ENCODE measurements at places on chromosomes 11 and 22.

DNA sequence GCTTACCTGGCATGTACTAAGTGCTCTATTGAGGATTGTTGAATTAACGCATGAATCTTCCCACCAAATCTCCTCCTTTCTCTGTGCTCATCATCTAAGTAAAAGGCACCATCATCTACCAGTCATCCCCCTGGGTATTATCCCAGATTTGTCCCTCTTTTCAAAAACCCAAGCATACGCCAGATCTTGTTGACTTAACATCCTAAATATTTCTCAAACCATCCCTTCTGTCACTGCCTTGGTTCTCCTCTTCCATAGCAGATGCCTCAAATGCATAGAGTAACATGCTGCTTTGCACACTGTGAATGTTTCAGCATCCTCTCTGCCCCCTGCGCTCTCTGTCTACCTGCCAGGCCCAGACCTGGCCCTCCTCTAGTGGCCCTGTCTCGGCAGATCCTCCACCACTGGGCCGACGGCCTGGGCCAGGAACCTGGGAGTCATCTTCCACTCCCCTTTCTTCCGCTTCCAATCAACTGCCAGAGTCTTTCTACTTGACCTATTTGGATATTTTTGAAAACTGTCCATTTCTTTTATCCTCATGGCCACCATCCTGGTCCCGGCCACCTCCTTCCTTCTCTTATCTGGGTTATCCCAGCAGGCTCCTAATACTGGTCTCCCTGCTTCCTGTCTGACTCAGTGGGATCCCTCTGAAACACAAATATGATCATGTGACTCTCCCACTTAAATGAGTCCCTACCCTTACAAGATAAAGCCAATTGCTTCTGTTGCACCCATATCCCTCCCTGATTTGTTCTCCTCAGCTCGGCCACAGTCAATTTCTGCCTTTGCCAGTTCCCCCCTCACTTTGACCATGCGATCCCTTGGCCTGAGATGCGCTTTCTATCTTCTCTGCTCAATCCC lies 3.4 kb upstream of the TAB1 start:
- no peak for DNase-seq

DNA sequence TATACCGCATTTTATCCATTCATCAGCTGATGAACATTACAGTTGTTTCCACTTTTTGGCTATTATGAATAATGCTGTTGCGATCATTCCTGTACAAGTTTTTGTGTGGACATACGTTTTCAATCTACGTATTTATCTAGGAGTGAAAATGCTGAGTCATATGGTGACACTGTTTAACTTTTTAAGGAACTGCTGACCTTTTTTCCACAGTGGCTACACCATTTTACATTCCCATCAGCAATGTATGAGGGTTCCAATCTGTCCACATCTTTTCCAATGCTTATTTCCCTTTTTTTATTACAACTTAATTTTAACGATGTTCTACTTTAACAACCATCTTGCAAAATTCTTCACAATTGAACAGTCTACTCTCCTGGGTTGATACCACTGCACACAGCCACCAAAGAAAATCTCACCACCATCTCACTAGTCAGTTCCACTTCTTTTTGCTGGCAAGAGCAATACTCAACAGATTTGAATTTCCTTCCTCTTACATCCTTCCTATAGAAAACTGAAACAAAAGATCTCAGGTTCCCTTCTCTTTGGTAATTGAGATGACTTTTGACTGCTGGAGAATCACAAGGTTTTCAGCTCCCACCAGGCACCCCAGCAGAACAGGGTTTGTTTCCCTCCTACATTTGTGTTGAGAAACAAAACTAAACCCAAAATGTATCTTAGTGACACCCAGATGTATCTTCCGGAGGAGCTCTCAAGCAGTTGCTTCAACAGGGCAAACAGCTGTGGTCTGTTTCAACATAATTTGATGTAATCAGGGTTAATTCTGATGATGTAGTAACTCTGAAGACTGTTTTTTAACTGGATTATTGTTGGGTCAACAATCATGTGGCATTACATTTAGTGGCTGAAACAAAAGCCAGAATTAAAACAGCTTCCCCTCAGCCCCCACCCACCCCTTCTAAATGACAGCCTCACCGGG lies 7.0 kb upstream of the GAB2 start:
- DNase-seq: no peak

DNA sequence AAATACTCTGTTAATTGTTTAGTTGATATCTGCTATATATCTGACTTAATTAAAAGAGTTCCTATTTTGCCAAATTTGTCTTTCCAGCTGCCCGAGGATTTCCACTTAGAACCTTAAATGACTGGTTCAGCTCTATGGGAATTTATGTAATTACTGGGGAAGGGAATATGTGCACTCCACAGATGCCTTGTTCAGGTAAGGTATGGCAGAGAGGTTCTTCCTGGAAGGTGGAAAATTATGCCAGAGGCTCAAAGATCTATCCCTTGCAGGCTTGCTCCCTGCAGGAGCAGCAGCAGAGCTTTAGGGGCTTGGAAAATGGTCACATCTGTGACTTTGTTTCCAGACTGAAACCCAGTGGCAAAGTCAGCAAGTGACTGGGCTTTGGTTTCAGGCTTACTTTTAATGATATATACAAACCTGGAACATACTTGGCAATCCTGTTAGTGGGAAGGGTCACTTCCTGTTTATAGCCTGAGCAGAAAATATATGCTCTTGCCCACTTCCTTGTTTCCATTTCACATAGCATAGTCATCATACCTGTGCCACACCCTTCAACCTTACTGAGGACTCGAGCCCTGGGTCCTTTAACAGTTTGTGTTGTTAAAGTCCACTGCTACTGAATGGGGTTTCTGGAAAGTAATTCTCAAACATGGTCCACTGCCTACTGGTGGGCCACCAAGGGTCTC lies 23.7 kb downstream of the WBP2NL start:
- no peak for DNase-seq

- no peak for DNase-seq
Observed at GRCh38 chr11:45170484-45170883, 24.0 kb downstream of the PRDM11 start.

DNA sequence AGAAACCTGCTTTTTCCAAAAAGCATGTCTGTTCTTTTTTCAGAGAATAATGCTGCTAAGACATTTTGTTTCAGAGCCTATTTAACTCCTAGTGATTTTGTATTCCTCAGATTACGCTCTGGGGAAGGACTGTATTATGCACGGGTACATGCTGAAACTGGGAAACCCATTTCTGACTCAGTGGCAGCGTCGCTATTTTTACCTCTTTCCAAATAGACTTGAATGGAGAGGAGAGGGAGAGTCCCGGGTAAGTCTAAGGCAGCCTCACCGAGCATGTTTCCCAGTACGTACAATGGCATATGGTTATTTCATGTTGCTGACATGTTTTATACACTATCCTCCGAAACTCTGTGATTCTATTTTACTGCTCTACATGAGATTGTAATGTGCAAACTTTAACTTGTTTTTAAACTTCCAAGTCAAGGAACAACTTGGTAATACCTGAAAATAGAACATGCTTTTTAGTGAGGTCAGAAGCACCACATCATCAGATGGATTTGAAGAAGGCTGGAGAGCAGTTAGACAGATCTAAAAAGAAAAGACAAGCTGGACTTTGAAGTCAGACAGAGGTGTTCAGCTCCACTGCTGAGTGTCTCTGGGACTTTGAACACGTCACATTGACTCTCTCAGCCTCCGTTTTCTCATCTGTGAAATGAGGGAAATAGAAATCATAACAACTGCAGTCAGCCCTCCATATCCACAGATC lies 23.7 kb upstream of the MYO18B start:
- no peak for DNase-seq

DNA sequence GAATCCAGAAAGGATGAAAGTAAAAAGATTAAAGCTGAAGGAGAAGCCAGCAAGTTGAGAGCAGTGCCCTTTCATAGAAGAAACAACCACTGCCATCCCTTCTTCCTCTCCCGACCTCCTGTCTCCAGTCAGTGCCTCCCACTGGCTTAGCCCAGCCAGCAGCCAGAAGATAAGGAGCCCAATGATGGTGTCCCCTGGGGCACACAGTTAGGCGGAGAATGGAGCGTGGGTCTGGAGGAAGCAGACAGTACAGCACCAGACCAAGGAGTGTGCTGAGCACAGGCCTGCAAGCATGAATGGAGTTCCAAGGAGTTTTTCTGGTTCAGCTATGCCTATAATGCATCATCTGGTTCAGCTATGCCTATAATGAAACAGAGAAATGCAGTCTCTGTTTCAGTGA lies 54.3 kb upstream of the TNRC6B start:
- no peak for DNase-seq
